ENCODE measurements at places on chromosomes 3 and 15.

DNA sequence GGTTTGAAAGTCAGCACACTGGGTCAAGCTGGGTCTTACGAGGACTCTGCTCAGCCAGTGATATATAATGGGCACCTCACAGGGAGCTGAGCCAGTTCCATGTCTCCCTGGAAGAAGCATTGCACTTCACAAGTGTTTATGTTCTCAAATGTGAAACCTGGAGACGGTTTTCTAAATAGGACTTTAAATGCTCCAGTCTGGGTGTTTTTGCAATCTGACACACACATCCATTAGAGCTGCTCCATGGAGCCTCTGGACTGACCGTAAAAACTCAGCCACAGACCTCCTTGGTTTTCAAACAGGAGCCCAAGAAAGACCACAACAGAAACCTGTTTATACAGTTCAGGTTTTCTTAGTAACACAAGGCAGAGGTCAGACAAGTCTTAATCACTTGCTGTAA, 201.3 kb upstream of the LRIG1 start:
- DNase-seq = no peak

- peak; percentile 45 for DNase-seq
Measured at GRCh38 chr3:87247430-87247773, 20.3 kb downstream of the CHMP2B start.

DNA sequence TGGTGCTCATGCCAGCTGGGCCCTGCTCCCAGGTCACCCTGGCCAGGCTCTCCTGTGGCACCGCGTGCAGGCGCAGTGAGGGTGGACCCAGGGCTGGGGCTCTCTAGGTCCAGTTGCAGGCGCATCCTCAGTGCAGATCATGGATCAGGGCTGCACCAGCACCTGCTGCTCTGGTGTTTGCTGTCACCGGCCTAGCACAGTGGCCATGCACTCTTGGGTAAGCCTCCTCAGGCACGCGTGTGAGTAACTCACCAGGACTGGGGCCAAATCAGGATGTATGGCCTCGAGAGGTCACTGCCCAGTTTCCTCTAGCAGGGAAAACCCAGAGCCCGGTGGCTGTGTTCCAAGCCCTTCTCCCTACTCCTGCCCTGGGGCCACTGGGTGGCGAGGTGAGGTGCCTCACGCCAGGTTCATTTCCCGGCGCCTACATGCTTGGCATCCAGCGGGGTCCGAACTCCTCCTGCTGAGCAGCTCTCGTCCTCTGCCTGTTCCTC, 45.5 kb upstream of the SLC41A3 start:
- peak; percentile 35 for DNase-seq

DNA sequence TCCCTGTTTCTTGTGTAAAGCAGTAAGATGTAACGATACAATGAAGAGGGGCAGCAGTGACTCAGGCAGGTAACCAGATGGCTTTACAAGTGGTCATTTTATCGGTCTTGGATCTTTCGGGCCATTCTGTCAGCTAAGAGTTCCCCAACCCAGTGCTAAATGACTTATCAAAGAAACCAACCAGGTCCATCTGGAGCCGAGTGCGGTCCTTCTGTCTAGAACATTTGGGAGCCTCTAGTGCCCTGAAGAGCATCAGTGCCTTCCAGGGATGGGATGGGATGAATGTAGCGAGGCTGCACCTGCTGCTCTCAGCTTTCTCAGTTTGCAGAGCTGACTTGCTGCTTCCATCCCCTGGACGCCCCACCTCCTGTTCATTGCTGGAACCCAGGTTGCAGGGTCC, 131.7 kb upstream of the AGBL1 start:
- no peak for DNase-seq

DNA sequence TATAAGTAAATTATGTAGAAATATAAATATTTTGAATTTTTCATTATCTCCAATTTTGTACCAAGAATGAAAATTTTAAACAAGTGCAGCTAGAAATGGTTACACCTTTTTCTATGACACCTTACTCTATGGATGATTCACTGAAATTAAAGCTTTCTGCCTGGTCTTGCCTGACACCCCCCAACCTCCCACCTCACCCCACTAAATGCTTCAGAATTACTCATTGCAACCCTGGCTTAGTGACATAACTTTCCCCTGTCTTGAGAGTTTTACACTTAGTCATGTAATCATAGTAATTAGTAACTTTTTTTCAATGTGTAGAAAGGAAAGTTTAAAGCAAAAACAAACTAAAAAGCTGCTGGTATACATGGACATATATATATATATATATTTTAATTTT, 42.0 kb upstream of the MEIS2 start:
- DNase-seq = no peak

- DNase-seq = peak; percentile 5
Measured at GRCh38 chr3:94024385-94024784, 4.0 kb downstream of the STX19 start.

GRCh38 chr3:158158969-158159368, 49.1 kb downstream of the RSRC1 start:
- no peak for DNase-seq

- DNase-seq = peak; percentile 65
Measured at GRCh38 chr3:49377483-49377882, 19.3 kb upstream of the GPX1 start.

GRCh38 chr3:140078343-140078742, 143.4 kb downstream of the CLSTN2 start:
- DNase-seq = no peak

DNA sequence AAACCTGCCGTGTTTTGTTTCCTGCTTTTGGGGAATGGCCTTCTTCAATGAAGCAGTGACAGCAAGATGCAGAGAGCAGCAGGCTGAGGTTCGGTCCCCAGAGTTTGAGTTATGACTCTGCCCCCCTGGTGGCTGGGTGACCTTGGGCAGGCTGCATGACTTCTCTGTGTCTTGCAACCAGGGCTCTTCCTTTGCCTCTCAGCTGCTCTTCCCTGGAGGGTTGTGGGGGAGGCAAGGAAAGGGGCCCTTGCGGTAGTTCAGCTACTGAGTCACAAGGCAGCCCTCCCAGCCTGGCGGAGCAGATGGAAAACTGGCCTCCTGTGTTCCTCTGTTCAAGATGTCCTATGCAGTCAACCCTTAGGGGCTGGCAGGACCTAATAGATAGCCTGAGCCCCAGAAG, 17.1 kb downstream of the CTXND1 start:
- peak; percentile 31 for DNase-seq

- DNase-seq = no peak
Measured at GRCh38 chr15:98381446-98381845, 266.9 kb upstream of the IGF1R start.

DNA sequence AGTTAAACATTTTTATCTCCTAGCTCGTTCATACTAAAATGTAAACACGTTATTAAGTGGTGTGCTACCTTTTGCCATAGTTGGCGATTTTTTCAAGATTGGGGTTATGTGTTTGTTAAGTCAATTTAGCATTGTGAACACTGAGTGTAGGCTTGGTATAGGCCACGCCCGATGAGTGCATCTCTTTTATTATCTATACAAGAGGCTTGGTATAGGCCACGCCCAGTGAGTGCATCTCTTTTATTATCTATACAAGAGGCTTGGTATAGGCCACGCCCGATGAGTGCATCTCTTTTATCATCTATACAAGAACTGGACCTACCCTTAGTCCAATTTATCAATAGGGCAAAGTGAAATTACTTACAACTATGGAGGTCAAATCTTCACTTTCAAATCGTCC, 70.4 kb downstream of the NIPA2 start:
- no peak for DNase-seq

GRCh38 chr3:142501004-142501926, 53.4 kb upstream of the XRN1 start:
- peak; percentile 94 for DNase-seq

DNA sequence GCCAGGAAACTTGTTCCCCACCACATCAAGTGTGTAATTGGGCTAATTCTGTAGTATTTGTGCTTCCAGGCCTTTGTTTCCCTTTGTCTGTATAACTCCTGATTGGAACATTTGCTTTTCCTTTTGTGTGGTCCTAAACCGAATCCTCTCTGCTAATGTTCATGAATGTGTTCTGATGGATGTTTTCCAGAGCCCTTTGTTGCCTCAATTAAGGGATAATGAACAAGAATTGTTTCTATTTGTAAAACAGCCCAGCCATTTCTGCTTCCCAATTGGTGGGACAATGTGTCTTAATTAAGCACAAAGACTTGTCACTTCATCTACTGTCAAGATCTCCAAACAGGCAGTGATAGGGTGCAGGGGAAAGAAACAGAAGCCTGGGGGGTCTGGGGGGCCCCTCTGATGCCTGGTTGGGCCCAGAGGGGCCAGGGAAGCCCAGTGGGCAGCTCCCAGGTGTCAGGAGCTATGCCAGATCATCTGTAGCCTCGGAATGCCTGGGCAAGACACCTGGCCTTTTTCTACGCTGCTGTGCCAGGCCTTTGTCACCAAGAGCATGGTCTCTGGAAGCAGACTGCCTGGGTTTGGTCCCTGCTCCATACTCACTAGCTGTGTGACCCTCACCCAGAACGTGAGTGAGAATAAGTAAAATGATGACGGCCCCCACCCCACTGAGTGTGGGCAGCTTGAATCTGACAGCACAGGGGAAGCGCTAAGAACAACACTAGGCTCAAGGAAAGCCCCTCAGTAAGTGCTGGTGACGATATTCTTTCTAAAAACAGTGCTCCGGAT, 116.6 kb upstream of the PRR20G start:
- no peak for DNase-seq

DNA sequence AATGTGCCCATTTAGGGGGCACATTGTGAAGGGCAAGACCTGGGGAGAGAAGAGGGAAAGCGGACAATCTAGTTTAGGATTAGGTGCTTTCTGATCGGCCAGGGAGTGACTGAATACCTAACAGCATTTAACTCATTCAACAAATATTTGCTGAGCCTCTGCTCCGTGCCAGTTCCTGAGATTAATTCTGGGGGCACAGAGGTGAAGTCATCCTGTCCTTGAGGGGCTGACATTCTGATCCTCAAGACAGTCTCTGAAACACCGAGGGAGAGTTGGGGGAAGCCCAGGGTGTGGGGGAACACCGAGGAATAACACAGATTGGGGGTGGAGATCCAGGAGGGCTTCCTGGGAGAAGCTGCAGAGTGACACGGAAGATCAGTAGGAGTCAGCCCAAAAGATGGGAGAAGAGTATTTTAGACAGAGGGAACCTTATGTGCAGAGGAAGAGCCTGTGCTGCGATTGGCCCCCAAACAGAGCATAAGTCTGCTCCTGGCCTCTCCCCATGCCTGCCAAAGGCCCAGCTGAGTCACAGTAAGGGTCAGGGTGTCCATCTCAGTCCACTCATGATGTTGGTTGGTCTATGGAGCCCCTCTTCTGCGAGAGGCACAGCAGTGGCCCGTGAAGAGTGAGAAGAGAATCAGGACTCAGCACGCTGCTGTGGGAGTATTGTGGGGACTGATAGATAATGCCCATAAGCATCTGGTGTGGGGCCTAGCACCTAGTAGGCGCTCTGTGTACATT, 60.2 kb downstream of the AMOTL2 start:
- no peak for DNase-seq

DNA sequence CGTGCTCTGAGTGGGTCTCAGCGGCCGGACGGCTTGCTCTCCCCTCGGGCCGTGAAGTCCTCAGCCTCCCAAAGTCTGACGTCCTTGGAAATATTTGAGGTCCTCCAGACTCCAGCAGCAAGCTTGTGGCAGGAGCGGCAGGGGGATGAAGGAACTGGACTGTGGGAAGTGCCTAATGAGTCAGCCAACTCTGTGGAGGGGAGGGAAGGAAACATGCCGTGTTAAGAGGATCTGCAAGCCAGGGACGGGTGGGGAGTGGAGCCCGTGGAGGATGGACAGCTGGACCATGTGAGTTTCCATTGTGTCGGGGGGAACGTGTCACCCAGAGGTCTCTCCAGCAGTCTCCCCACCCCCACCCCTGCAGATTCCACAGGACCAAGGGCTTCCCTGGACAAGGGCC, 39.4 kb upstream of the IDH2 start:
- peak; percentile 48 for DNase-seq

DNA sequence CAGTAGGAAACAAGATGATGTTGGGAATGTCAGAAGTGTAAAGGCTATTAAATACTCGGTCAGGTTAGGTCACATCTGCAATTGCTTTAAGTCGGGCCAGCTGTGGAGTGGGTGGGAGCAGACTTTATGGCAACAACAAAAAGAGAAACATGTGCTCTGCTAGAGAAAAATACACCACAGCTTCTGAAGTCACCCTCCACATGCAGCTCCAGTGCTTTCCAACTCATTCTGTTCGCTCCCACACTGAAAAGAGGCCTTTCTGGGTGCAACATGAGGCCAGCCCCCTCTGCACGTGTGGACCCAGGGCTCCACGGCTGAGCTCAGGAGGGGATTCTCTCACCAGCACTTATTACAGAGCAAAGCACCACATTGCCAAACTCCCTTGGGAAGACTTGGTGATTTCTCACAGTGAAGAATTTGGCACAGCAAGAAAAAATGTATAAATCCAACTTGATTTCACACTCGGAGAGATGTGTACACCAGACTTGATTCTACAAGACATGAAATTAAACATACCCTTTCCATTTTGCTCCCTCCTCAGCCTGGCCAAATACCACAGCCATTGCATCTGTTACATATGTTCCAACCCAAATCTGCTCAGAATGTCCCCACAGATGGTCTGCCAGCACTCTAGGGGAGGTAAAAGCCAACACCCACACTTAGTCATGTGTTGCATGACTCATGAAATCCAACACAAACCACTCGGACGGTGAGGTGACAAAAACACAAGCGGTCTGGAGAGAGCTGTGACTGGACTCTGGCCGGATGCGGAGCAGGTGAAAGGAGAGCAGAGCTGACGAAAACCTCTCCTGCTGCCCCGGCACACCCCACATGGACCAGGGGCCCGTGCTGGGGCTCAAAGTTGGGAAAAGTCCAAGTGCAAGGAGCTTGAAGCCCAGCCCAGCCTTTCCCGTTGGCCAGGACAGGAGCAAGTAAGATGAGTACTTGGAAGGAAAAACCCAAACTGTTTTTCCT, 74.6 kb downstream of the ITGB5 start:
- peak; percentile 97 for DNase-seq

- DNase-seq = no peak
Measured at GRCh38 chr15:46251903-46252302, 617.1 kb downstream of the SQOR start.

GRCh38 chr3:45214061-45214680, 11.9 kb downstream of the TMEM158 start:
- DNase-seq = no peak

GRCh38 chr3:43958973-43959372, 268.2 kb downstream of the ABHD5 start:
- DNase-seq = no peak

GRCh38 chr15:72838311-72838731, 54.8 kb upstream of the ADPGK start:
- DNase-seq = no peak

GRCh38 chr3:37627951-37628620, 233.6 kb upstream of the CTDSPL start:
- no peak for DNase-seq

- no peak for DNase-seq
Measured at GRCh38 chr15:85718271-85718971, 76.3 kb downstream of the KLHL25 start.
